ENCODE measurements at places on chromosomes 16 and 17.

GRCh38 chr17:970364-970763 lies 9.2 kb downstream of the NXN start:
- no peak for DNase-seq

GRCh38 chr17:17304521-17304985 lies 1.4 kb downstream of the NT5M start:
- DNase-seq = no peak

- no peak for DNase-seq
Measured at GRCh38 chr17:9553181-9553580, 22.4 kb downstream of the STX8 start.

DNA sequence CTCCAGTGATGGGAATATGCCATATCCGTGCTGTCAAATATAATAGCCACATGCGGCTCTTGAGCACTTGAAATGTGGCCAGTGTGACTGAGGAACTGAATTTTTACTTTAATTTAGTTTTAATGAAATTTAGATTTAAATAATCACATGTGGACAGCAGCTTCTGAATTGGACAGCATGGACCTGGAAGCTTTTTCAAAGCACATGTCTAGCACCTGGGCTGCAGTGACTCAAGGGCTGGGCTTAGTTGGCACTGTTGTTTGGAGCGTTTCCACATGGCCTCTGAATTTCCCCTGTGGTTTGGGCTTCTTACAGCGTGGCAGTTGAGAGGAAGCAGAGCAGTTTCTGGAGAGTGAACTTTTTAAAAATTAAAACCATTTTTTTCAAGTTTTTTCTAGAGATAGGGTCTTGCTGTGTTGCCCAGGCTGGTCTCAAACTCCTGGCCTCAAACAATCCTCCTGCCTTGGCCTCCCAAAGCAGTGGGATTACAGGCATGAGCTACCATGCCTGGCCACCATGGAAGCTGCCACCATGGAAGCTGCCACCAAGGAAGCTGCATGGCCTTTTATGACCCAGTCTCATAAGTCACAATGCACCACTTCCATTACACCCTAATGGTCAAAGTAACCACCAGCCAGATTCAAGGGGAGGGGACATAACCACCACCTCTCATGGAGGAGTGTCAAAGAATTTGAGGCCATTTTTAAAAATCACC lies 6.7 kb upstream of the TOB1 start:
- DNase-seq = peak; percentile 28

DNA sequence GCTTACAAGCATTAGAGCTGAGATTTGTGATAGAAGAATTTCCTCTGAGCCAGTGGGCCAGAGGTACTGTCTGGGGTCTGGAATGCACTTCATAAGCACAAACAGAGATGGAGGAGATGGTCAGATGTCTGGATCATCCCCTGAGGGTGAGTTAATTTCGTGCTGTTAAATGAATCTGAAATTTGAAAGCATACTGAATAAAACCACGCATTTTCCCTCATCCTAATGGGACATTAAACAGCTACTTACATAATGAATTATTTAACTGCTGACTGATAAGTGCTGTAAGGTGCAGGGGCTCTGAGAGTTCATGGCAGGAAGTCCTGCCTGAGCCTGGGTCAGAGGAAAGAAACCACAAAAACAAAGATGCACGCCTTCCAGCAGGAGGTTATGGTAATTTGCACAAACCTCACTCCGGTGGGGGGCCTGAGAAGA lies 136.3 kb upstream of the XYLT1 start:
- DNase-seq = no peak

GRCh38 chr17:31495022-31495885 lies 103.8 kb downstream of the RAB11FIP4 start:
- no peak for DNase-seq

GRCh38 chr17:17682293-17682736 lies 1.1 kb downstream of the RAI1 start:
- peak; percentile 19 for DNase-seq

- DNase-seq = no peak
Measured at GRCh38 chr16:21190599-21190998, 20.8 kb downstream of the ZP2 start.

DNA sequence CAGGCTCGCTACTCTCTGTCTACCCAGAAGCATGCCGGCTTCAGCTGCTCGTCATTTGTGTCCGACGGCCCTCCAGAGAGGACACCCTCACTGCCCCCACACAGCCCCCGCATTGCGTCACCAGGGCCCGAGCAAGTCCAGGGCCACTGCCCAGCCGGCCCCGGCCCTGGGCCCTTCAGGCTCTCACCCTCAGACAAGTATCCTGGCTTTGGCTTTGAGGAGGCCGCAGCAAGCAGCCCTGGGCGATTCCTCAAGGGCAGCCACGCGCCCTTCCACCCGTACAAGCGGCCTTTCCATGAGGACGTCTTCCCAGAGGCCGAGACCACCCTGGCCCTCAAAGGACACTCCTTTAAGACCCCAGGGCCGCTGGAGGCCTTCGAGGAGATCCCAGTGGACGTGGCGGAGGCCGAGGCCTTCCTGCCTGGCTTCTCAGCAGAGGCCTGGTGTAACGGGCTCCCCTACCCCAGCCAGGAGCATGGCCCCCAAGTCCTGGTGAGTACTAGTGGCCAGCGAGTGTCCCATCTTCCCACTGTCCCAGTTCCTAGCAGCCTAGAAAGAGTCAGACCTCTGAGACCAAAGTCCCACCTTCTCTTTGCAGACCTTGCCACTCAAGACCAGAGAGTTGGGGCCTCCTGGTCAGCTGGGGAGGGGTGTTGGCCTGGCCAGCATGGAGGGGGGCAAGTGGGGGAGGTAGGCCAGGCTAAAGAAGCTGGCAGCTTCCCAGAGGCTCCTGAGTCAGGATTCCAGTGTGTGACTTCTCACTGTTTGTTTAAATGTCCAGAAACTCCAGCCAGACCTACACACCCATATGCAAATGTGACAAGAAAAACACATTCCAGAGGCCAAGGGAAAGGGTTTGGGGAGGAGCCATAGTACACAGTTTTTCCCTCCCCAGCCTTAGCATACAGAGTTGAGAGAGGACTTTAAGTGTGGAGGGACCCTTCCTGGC lies 18.6 kb downstream of the FOXN1 start:
- DNase-seq = no peak

- no peak for DNase-seq
Measured at GRCh38 chr17:10233161-10233560, 34.8 kb upstream of the GAS7 start.

DNA sequence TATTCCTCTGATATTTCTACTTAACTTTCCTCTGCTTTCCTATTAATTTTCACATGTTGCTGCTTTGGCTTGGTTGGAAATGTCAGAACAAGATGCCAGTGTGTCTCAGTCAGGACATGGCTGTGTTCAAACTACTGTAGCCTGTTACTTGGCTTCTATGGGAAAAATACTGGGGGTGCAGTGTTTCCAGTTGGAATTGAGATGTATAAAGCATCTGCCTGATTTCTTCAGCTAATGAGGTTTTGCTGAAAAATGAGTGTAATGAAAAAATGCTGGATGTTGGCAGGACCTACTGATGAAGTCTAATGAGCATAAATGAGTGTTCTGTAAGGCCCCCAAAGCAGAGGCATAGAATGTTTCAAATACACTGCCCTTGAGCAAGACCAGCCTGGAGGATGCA lies 166.6 kb downstream of the PHKB start:
- no peak for DNase-seq

Data from activated CD4-positive, alpha-beta T cell treated with anti-CD3 and anti-CD28 coated beads for 1 hour (primary cell).